ENCODE measurements at places on chromosomes 4 and X.

DNA sequence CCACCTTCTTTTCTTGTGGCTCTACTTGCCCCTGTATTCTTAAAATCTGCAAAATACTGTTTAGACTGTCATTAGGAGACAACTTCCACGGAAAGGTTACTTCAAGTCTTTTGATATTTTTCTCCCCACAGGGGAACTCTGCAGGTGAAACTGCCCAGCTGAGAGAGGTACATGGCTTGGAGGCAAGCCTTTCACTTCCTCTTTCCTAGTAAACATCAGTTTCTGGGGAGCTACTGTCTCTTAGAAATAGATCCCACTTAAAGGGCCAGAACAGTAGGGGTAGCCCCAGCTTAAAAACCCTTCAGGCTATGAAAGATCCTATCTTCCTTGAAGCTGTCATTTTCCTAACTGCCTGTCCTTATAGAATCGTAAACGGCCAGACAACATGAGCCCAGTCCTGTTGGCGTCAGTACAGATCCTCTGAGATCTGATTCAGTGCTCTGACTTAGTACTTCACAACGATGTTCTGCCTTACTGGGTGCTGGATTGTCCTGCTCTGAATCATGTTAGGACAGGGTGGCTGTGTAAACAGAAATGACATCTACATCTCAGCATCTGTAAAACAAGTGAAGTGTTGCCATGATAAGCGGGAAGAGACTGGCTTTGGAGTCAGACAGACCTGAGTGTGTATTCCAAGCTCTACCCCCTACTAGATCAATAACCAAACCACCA lies 102.1 kb downstream of the ITIH6 start:
- DNase-seq: no peak

- no peak for DNase-seq
These were observed 683.6 kb upstream of the TENM3 start for GRCh38 chr4:181559637-181560036.

GRCh38 chrX:39396358-39396995 lies 595.2 kb downstream of the MID1IP1 start:
- DNase-seq: no peak

- no peak for DNase-seq
These were observed 315.5 kb downstream of the CAMK2D start for GRCh38 chr4:113446019-113446418.

DNA sequence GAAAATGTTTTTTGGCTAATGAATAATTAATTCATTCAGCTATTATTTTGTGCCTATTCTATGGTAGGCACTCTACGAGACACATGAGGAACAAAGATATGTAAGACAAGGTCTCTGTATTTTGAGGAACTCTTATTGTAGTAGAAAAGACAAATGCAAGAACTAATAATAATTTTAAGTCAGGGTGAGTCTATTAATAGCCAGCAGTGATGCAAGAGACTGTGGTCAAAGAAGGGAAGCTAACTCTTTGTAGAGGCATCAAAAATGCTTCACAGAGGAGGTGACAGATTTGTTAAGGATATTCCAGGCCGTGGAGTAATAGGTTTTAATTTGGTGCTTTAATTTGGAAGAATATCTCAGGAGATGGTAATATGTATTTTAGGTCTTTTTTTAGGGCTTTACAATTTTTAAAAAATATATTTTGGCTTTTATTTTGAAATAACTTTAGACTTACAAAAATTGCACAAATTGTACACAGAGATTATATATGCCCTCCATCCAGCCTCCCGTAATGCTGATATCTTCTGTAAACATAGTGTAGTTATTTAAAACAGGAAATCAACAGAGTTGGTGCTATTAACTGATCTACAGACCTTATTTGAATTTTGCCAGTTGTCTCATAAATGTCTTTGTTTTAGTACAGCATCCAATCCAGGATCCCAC lies 48.1 kb downstream of the DCLK2 start:
- no peak for DNase-seq

DNA sequence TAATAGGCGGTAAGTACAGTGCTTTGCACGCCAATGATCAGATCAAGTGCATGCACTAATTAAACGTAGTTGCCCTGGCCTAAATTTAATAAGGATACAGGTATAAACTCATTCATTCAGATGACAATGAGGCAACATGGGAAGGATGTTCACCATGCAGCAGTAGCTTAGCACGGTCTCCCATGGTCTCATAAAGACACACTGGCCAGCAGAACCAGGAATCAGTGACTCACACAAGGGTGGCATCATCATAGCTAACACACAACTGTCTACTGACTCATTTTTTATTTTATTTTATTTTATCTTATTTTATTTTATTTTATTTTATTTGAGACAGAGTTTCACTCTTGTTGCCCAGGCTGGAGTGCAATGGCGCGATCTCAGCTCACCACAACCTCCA lies 42.7 kb downstream of the TMEM156 start:
- no peak for DNase-seq

DNA sequence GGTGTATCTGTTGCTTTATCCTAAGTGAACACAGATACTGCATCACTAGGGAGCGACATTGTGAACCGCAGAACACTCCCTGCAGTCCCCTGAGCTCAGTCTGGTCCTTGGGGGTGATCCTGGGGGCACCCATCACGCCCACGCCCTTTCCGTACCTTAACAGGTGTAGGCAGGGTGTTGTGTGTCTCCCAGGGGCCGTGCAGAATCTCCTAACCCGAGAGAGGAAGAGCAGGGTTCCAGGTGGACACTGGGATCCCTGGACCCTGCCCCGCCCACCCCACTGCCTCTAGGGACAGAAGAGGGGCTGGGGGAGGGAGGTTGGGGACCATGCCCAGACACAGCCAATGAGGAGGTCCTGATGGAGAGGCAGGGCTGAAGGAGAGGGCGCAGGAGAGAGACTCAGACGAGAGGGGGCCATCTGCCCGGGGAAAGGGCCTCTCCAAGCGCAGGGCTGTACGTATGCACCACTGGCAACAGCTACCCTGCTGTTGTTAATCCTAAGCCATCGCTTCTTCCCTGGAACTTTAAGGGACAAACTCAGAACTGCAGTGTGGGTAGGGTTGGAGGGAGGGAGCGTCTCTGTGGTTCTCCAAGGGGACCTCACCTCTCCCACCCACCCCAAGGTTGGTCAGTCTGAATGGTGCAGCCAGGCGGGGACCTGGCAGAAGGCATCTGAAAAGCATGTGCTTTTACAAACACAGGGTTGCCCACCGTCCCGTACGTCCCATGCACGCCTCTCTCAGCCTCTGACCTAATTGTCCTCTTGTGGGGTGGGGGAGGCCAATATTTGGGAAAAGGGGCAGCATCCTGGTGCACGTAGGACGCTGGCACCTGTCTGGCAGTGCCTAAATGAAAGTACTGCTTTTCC lies 2.5 kb downstream of the P2RY8 start:
- peak; percentile 30 for DNase-seq

GRCh38 chrX:30488092-30488491 lies 89.5 kb downstream of the TASL start:
- DNase-seq: no peak

DNA sequence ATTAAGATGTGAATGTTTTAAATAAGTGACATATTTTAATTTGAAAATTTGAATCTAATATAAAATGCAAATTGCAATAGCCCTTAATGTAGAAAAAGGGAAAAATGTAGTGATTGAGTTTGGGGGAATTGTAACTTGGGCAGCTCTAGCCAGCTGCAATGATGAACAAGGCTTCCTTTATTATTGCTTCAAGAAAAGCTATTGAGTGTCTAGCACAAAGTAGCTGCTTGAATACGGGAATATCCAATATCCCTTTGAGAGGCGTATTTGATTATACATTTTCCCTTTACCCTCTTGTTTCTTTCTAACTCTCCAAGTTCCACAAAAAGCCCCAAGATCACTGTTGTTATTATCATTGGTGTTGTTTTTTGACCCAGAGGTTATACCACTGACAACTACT lies 21.8 kb downstream of the IL1RAPL1 start:
- no peak for DNase-seq

- DNase-seq: no peak
These were observed 25.9 kb downstream of the DCX start for GRCh38 chrX:111386077-111386476.
